Mammary microvascular endothelial cell (primary cell): ENCODE measurements at places on chromosomes 2 and 18. TPM values are rescaled to one million over a fixed set of nuclear protein-coding genes. Genes with fewer than 3 reads are reported as not detected.

PNKD gene
- total RNA-seq, result 40.0 and 53.2 TPM in 2 replicates

POTEI gene
- 0.05 and 0.07 TPM in 2 replicates for total RNA-seq

CYP26B1 gene
- total RNA-seq, result 18.0 and 19.7 TPM in 2 replicates

TFPI gene
- 145 and 152 TPM in 2 replicates for total RNA-seq

CRYGC gene
- not detected in 2 replicates for total RNA-seq

FRZB gene
- under 0.01 and 0.15 TPM in 2 replicates for total RNA-seq

PLGLB1 gene
- total RNA-seq, result 0.07 and 0.20 TPM in 2 replicates

ANKRD30BL gene
- total RNA-seq, result not detected in 2 replicates

LIMS3 gene
- 0.69 and 2.6 TPM in 2 replicates for total RNA-seq

PJVK gene
- total RNA-seq, result not detected in 2 replicates

FTCDNL1 gene
- total RNA-seq, result 0.93 and 1.9 TPM in 2 replicates
